ENCODE measurements at places on chromosomes 2 and 18.
A peak's percentile ranks its signal among the peaks of the same experiment; 100 is the strongest.

GRCh38 chr2:181895818-181896217 is 4.3 kb downstream of the ITPRID2 start:
- no peak for DNase-seq

DNA sequence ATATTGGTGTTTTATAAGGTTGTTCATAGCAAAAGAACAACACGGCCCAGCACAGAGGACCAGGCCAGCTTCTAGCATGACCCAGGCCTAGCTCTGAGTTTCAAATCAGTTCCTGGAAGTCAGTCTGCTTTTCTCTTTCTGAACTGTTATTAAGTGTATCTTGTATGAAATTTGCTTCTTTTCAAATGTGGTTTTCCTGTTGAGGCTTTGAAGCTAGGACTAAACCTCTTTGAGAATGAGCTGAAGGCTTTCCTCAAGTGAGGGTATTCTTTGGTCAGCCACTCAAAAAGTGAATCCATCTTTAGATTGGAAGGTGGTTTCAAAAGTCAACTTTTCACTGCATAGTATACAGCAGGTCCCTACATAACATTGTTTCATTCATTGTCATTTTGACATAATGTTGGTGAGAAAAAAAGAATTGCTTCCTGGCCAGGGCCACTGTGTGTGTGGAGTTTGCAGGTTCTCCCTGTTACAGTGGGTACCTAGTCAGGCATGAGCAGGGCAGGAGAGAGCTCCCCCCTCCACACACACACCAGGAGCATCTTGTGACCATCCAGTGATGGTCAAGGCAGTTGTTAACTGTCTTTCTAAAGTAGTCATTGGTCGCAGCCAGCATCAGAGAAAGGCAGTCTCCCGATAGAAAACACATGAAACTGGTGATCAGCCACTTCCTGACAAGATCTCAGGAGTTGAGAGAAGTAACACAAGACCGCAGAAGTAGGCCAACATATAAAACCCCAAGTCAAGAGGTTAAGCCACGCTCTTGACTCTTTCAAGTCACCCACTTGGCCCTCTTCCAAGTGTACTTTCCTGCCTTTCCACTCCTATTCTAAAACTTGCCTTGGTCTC is 6.7 kb upstream of the ACAA2 start:
- DNase-seq, result peak; percentile 16

GRCh38 chr18:74416124-74416523 is 41.0 kb downstream of the DIPK1C start:
- no peak for DNase-seq

DNA sequence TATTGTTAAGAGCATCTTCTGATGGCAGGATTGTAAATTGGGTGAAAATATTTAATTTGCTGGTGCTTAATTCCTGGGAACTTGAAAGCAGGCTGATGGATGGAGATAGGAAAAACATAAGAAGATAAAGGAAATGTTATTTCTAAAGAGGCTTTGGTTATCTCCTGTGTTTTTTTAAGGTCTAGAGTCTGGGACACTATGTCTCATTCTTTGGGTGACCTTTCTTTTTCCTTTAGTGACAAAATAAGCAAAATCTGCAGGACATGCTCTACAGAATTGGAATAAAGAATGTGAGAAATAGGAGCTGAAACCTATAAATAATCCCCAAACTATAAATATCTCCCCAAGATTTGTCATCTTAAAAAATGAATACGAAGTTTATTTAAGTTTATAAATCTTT is 241.7 kb downstream of the DSC3 start:
- DNase-seq, result no peak

DNA sequence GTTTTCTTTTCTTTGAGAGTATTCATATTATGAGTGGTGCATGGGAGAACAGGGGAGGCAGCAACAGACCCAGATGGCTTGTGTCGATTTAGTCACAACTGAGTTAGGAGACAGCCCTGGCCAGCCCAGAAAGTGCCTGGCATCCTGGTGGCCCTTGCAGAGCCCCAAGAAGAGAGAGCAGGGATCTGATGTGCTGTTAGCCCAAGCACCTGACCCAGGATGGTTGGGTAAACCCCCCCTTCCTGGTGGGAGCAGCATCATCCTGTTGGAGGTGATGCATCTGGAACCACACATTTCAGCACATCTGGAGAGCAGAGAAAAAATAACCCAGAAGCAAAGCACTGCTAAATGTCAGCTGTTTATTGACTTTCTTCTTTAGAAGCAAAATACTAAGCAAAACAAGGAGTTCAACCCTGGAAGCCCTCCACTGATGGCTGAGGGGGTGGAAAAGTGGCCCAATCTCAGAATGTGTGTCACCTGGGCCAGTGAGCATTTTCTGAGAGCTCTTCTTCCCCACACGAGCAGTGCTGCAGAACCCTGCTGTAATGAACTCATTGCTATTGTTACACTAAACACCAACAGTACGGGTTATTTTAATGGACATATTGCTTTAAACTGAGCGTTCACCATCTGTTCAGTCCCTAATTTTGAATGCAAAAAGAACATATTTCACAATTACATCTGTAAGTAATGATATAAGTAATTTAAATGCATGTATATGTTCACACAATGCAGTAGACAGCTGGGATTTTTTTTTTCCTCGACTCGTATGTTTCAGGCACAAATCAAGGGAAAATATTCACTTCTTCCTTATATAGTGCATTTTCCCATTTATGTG is 100.6 kb upstream of the SMIM21 start:
- no peak for DNase-seq

GRCh38 chr2:98438190-98439133 is 6.2 kb upstream of the INPP4A start:
- DNase-seq, result no peak

DNA sequence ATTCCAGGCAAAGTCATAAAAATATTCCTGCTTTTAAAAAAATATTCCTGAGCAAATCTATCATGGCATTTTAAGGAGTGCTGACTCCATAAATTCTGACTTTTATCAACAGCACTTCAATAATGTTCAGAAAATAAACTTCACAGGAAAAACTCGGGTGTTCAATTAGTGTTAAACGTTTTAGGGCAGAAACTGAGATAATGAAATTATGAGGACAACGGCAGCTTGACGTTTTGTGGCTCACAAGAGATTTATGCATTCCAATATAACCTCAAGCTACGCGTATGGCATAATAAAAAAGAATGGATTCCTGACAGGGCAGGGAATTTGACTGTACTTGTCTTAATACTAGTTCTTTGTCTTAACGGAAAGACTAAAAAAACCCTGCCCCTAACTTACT is 133.2 kb downstream of the ICOS start:
- no peak for DNase-seq

Measured in activated effector memory CD4-positive, alpha-beta T cell treated with Interleukin-2 at 50 U/mL for 16 hours (primary cell).